ENCODE measurements at places on chromosomes 7 and 10. TPM values are rescaled to one million over a fixed set of nuclear protein-coding genes. Genes with fewer than 3 reads are reported as not detected.

- DNase-seq: peak; percentile 8
- peak overlapping the region; percentile 43 for H3K27ac ChIP-seq
- no peak overlapping the region for H3K4me3 ChIP-seq
- H3K27me3 ChIP-seq: no peaks in the 10 kb centered on the region
- H3K36me3 ChIP-seq: no peaks in the 10 kb centered on the region
- H3K4me1 ChIP-seq: peaks cover 57% of the 10 kb centered on the region
Observed at GRCh38 chr10:49079072-49079471, 36.2 kb downstream of the VSTM4 start.

DNA sequence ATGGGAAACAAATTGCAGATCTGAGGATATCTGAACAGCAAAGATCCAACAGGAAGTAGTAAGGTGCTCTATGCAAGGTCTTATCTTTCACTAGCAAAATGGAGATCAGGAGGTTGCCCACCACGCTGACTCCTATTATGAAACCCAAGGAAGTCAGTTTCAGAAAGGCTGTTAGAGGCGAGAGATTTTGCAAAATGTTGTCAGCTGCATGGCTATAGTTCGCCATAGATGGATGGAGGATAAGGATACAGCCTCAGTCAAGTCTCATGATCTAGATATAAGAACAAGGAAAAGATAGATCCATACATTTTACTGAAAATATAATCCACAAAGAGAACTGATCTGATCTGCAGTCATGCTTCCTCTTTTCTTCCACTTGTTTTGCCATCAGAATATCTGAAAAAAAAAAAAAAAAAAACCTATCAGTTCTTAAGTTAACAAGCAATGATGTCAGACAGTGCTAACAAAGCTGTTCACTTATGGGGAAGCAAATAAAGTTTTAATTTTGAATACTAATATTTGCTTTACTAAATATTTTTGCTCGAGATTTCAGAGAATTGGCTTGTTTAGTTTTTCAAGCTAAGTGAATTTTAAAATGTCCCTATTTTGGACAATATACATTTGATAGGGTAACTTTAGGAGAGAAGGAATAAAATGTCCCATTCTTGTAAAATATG is 2.0 kb downstream of the GPR85 start:
- no peaks in the 10 kb centered on the region for H3K36me3 ChIP-seq
- no peak for DNase-seq
- H3K27ac ChIP-seq: no peak overlapping the region
- no peaks in the 10 kb centered on the region for H3K27me3 ChIP-seq

GRCh38 chr7:40760987-40761386 is 626.2 kb downstream of the SUGCT start:
- no peaks in the 10 kb centered on the region for H3K27me3 ChIP-seq
- H3K4me1 ChIP-seq: no peaks in the 10 kb centered on the region
- DNase-seq: no peak
- no peaks in the 10 kb centered on the region for H3K36me3 ChIP-seq

- H3K4me3 ChIP-seq: no peak overlapping the region
- no peaks in the 10 kb centered on the region for H3K27me3 ChIP-seq
- no peak for DNase-seq
- no peak overlapping the region for H3K27ac ChIP-seq
- peaks cover 5% of the 10 kb centered on the region for H3K36me3 ChIP-seq
Observed at GRCh38 chr7:131040467-131040932, 287.2 kb upstream of the MKLN1 start.

- no peak overlapping the region for H3K27ac ChIP-seq
- no peaks in the 10 kb centered on the region for H3K36me3 ChIP-seq
- no peak for DNase-seq
- H3K4me3 ChIP-seq: no peak overlapping the region
Observed at GRCh38 chr10:96991313-96991841, 159.3 kb downstream of the LCOR start.

DNA sequence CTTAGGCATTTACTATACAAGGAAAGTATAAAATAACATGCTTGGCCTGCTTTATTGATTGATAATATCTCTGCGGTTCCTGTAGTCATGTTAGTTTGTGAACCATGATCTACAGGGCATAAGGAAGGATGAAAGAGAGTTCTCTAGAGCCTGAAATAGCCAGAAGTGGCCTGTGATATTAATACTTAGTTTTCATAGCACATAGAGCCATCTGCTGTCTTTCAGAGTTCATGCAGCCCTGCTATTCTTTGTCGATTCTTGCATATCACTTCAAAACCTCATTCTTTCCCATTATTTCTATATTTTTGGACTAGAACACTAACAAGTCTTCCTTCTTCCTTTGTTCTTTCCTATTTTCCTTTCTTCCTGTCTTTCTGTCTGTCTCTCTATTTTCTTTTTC is 26.4 kb upstream of the PRKG1 start:
- H3K27me3 ChIP-seq: no peaks in the 10 kb centered on the region
- H3K27ac ChIP-seq: no peak overlapping the region
- no peak overlapping the region for H3K4me3 ChIP-seq
- H3K36me3 ChIP-seq: no peaks in the 10 kb centered on the region
- no peak for DNase-seq

The LEP gene
- not detected for total RNA-seq

The NPSR1 gene
- total RNA-seq: not detected
